ENCODE measurements at places on chromosomes 3 and 15.

DNA sequence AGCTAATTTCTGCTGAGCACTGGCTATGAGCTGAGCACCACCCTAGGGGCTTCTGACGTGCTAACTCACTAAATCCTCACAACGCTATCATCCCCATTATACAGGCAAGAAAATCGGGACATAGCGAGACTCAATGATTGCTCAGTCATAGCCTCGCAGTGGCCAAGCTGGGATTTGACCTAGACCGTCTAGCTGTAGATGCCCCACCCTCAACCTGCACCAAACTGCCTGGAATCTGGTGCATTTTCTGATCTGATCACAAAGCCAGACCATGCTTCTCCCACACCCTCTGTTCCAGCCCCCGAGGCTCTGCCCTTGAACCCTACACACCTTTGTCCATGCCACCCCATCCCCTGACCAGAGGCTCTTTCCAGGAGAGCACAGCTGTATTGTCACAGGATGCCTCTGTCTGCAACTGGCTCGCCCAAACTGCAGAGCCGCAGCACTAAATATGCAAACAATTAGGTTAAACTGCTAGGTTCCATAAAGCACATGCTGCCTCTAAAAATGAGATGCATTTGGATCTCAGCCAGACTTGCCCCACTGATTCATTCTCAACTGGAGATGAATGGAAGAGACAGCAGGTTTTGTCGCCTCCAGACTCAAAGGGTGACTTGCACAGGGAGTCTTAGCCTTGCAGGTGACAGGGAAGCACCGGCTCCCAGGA is 95.2 kb downstream of the NUP210 start:
- DNase-seq: no peak

GRCh38 chr3:186414735-186415419 is 52.8 kb upstream of the DGKG start:
- DNase-seq: no peak

DNA sequence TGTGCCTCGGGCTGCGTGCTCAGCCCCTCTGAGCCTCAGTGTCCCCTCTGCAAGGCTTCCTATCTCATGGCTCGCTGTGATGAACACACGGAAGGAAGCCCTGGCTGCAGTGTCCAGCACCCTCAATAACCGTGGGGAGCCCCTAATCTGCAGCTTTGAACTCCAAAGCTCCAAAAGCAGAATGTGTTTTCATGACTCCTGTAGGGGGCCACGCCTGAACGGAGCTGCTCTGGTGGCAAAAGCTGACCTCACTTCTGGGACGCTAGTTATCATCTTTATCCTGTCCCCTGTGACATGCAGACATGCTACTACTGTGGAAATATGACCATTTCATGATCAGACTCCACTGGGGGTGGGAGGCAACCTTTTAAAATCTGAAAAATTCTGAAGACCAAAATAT is 98.8 kb downstream of the SEC22A start:
- no peak for DNase-seq

DNA sequence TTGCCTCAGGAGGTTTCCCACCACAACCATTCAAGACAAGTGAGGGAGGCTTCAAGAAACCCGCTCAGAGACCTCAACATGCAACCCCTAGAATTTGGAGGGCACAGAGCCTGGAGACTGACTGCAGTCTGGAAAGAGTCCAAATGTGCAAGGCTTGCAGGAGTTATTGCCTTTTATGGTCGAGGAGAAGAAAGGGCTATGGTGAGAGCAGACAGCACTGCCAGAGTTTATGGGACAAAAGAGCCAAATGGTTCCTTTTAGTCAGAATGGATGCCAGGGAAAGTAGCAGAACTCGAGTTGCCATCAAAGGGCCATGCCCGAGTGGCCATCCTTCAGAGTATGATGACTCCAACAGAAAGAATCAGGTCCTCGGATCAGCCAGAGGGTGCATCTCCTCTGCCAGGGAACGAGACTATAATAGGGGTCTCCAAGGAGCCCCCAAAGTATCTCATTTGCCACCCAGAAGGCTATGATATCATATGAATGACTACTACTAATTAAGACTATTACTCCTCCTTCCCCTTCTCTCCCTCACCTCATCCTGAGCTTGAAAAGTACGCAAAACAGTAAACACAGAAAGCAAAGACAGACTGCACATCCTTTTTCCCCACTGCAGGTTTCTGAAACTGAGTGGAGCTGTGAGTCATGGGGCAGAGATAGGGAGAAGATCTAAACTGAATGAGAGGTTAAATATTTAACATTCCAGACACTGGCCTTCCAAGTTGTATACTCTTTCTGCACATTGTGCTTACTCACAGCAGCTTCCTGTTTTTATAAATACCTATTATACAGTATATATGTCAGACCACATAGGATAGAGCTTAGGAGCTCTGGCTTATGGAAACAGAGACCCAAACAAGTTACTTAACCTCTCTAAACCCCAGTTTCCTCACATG is 33.9 kb upstream of the TMCO5A start:
- no peak for DNase-seq

DNA sequence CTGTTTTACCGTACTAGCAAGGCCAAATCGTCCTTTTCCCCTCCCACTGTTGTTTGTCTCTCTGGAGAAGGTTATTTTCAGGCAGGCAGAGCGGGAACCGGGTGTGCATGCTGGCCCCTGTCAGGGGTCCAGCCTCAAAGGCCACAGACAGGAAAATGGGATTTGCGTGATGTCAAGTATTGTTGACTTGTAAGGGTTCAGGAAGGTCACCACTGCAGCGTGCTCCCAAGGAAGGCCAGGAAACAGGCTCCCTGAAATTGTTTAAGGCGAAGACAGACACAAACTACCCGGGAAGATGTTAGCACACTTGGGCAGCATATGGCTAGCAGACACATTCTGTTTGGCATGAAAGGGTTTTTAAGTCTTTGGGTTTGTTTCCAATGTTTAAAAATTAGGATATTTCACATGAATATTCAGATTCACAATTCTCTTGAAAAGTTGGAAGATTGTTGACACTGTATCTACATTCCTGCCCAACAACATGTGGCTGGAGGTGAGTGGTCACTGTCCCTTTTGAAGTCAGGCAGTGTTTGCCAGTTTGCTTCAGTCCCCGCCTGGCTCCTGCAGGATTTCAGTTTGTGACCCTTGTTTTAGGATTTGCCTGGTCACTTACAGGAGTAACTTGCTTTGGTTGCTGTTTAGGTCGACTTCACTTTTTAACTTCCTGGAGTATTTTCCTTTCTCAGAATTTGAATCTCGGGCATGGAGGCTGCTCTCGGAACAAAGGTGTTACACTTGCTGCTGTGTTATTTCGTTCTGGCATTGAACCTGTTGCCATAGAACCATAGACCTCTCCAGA is 90.4 kb downstream of the BDH1 start:
- DNase-seq: no peak

GRCh38 chr15:29890336-29891095 is 68.2 kb upstream of the TJP1 start:
- DNase-seq: no peak

- no peak for DNase-seq
Measured at GRCh38 chr3:54714035-54714434, 213.8 kb downstream of the LRTM1 start.

DNA sequence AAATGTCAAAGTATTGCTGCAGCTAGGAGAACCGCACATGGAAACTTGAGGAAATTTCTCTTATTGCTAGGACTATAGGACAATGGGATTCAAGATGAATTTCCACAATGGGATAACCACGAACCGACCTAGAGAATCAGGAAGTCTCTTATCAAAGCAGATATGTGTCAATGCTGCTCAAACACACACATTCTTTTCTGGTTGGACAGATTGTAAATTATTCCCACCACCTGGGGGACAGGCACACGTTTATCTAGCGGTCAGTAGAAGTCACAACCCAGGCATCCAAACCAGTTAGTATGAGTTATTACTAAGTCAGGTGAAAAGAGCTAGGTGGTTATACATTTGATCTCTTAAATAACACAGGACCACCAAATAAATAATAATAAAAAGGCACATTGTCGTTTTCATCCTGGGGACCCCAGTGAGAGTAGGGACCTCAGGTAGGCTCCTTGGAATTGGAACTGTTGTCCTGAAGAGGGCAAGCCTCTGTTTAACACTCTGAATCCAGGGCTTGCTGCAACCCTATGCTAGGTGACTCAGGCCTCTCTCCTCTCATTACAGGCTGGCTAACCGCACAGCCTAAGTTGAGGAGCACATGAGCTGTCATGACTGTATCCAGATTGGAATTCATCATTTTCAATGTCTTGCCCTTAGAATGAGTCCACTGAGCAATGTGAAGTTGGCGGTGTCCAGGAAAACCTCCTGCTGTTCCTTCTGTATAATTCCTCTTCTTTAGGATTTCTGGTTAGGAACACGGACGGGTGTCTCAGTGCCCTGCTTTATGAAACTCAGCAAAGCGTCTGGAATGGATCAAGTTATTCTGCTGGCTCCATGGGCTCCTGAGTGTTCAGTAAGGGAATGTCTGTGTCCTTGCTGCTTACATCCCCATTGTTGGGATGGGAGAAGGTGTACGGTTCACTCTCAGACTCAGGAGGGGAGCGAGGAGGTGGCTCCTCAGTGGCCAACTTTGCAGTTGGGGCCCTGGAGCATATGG is 59.0 kb downstream of the CLEC3B start:
- no peak for DNase-seq

GRCh38 chr15:31375772-31376171 is 49.1 kb downstream of the KLF13 start:
- DNase-seq: no peak

- DNase-seq: no peak
Measured at GRCh38 chr3:59436164-59436958, 386.5 kb upstream of the CFAP20DC start.

- no peak for DNase-seq
Measured at GRCh38 chr3:172070269-172070668, 30.9 kb downstream of the FNDC3B start.

DNA sequence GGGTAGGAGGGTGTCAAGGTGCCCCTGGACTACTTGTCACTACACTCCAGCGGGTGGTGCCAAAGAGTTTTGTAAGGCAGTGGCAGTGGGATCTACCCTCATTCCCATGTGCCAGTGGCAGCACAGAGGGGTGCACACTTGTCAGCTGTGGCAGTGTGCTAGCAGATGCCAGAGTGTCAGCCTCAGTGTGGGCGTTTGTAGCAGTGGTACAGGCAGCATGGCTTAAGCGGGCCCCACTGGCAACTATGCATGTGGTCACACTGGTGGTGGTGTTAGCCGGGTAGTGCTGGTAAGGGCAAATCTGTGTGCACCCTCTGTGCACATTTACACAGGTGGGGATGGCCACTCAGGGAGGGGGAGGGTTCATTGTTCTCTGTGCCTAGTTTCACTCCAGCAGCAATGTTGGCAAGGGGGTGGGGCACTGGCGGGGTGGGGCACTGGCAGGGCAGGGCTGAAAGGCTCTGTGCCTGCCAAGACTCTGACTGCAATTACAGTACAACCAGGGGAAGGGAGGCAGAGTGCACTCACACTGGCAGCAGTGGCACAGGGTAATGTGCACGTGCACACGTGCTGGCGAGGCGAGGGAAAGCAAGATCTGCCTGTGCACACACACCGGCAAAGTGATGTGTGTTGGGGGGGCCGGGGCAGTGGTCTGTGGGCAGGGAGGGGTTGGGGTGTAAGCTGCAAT is 31.8 kb downstream of the MYO9A start:
- no peak for DNase-seq

Measured in right hindlimb (tissue), 1 donor.